Activated T-cell treated with anti-CD3 and anti-CD28 coated beads for 4 hours (primary cell): ENCODE measurements at places on chromosomes 2 and 18.

DNA sequence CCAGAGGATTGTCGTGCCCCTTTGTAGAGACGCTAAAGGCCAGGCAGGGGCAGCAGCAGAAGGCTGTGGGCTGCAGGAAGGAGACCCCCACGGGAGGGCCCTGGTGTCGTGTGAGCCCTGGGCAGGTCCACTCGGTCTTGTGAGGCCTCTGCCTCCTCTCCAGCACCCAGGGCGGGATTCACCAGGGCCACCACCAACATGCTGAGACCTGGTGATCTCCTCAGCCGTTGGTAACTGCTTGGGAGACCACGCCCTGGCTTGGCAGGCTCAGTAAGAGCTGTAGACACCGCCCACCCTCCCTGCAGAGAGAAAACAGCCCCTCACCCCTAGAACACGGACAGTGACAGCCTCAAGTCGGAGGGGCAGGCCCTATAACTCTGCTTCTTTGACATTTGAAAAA is 21.1 kb downstream of the MBP start:
- no peak for DNase-seq

DNA sequence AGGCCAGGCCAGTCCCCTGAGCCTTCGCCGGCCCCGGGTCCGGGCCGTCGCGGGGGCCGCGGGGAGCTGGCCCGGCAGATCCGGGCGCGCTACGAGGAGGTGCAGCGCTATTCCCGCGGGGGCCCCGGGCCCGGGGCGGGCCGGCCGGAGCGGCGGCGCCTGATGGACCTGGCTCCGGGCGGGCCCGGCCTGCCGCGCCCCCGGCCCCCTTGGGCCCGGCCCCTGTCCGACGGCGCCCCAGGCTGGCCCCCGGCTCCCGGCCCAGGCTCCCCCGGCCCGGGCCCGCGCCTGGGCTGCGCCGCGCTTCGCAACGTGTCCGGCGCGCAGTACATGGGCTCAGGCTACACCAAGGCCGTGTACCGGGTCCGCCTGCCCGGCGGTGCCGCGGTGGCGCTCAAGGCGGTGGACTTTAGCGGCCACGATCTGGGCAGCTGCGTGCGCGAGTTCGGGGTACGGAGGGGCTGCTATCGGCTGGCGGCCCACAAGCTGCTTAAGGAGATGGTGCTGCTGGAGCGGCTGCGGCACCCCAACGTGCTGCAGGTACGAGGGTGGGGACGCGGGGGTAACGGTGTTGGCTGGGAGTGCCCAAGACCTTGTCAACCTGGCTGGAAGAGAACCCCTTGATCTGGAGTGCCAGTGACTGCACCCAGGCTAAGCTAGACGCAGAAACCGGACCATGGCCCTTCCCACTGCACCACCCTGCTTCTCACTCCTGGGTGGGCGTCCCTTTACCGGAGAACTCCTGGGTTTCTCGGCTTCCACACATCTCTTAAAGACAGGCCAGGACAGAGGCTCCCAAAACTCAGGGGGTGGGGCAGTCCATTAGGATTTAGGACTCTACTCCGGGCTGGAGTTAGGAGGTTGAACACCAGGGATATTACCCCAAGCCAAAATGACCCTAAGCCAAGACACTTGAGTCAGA is 739 bp downstream of the PKDCC start:
- DNase-seq, result no peak

GRCh38 chr2:166432331-166432730 is 56.6 kb upstream of the SCN9A start:
- no peak for DNase-seq

DNA sequence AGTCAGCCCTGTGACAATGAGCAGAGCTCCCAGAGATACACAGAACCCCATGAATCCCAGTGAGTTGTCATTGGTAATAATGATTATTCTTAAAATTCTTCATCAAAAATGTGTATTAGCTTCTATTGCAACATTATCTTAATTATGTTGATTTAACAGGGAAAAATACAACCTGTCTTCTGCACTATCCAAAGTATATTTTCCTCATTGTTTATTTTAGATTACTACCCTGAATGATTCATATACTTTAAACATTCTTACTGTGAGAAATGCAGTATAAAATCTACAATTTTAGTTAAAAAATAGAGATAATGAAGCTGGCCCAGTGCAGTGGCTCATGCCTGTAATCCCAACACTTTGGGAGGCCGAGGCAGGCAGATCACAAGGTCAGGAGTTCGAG is 125.2 kb upstream of the LYPD1 start:
- DNase-seq, result no peak

DNA sequence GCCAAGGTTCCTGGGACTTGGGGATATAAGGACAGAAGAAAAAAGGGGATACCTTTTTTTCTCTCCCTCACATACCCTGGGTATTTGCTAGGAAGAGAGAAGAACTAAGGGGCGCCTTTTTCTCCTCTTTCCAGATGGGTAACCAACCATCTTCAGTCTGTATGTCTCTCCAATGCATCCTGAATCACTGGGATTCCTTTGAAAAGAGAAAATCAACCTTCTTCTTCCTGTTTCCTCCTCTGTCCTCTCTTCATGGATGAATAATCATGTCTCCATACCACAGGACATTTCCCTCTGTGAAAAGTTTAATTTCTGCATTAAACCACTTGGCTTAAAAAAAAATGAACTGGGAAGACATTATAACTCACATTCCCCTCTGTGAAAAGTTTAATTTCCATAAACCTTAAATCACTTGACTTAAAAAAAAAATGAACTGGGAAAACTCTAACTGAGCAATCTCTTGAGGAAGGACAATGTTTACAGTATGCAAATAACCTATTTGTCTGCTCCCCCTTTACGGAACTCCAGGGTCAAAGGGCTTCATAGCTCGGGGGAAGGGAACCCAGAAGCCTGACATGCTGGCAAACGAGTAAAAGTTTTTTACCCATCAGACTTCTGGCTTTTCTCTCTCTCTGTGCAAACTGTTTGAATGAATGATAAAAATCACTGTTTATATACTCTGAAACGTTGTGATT is 56.7 kb upstream of the FAM98A start:
- no peak for DNase-seq

DNA sequence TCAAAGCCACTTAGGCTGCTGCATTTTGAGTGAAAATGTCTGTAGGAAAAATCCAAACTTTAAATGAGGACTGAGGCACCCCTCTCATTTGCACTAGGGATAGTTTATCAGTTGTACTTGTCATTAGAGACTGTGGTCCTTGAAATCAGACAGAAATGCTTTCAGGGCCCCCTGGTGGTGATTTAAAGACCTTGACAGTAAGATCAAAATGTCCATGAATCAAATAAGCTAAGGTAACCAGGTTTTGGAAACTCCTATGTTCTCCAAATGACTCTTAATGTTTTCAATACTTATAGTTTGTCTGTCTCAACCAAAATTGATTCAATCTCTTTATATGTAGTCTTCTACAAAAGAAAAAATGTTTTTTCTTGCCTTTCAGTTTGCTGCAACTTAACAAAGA is 28.8 kb upstream of the DDX18 start:
- DNase-seq, result peak; percentile 19

DNA sequence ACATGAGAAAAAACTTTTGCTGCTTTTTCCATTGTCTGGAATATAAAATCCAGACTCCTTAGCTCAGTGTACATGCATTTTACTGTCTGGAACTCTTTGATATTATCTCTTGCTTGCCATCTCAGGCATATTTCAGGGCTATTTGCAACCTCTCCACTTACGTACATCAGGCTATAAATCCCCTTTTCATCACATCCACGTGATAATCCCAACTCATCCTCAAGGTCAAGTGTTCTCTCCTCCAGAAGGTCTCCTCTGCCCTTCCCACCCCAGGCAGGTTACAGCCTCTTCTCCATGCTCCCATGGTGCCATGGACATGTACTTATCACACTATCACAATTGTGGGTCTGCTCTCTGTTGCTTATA is 202.5 kb upstream of the RBMS1 start:
- no peak for DNase-seq
